Memory B cell (primary cell): ENCODE measurements at places on chromosomes 4 and X.
A peak's percentile ranks its signal among the peaks of the same experiment; 100 is the strongest.

DNA sequence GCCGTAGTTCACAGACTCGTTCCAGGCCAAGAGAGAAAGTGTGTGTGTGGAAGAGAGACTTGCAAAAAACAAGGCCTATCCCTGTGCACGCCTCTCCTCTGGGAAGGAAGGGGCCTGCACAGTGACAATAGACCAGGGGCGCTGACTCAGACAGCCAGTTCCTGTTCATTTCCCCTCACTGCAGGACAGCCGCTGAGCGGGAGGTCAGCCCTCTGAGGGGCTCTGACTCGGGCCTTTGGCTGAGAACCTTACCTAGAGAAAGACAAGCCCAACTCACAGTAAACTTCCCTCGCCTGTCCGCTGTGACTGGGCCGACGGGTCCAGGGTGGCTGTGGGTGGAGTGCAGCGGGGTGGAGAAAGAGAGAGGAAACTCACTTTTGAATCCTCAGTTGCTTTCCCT is 52.1 kb downstream of the RTL5 start:
- H3K27me3 ChIP-seq = peaks cover 7% of the 10 kb centered on the region
- H3K36me3 ChIP-seq = no peaks in the 10 kb centered on the region
- no peak overlapping the region for H3K4me3 ChIP-seq
- H3K27ac ChIP-seq = no peak overlapping the region

GRCh38 chr4:23855912-23856605 is 33.8 kb downstream of the PPARGC1A start:
- H3K36me3 ChIP-seq = no peaks in the 10 kb centered on the region
- no peak overlapping the region for H3K27ac ChIP-seq
- no peaks in the 10 kb centered on the region for H3K4me1 ChIP-seq
- no peak for DNase-seq
- no peaks in the 10 kb centered on the region for H3K27me3 ChIP-seq

DNA sequence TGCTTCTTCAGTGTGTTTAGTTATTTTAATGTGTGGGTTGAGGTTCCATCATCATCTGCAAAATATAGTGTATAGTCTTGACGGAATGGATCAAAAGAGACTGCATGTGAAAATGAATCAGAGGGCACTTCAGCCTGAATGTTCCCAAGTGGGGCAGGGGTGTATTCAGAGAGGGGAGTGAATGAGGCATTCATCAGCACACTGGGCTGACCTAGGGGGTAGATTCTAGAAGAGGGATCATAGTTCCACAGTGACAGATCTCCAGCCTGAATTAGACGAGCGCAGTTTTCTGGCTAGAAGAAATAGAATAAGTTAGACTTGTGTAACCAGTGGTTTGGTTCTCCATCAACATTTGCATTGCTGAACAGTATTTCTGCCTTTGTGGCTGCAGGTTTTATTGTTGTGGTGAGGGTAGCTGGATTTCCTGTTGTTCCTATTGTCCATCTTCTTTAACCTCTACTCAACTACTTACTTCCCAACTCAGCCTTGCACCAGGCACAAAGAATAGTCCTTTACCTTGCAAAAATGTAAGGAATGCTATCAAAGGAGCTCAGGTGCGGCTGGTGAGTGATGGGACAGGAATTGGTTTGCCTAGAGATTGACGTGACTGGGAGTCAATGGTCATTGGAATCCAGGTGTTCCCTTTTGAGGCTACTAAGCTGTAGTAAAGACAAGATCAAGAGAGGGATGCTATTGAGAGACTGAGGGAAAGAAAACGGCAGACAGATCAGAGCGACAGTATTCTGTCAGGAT is 50.9 kb downstream of the NAP1L5 start:
- peaks cover 9% of the 10 kb centered on the region for H3K36me3 ChIP-seq
- H3K4me1 ChIP-seq = peaks cover 21% of the 10 kb centered on the region
- no peak for DNase-seq
- H3K4me3 ChIP-seq = no peak overlapping the region

- peaks cover 2% of the 10 kb centered on the region for H3K36me3 ChIP-seq
- DNase-seq = no peak
Observed at GRCh38 chr4:113566015-113566795, 195.3 kb downstream of the CAMK2D start.

- H3K27me3 ChIP-seq = no peaks in the 10 kb centered on the region
- H3K36me3 ChIP-seq = no peaks in the 10 kb centered on the region
- no peaks in the 10 kb centered on the region for H3K4me1 ChIP-seq
- no peak for DNase-seq
- no peak overlapping the region for H3K4me3 ChIP-seq
Observed at GRCh38 chr4:21450331-21450730, 498.2 kb downstream of the KCNIP4 start.

DNA sequence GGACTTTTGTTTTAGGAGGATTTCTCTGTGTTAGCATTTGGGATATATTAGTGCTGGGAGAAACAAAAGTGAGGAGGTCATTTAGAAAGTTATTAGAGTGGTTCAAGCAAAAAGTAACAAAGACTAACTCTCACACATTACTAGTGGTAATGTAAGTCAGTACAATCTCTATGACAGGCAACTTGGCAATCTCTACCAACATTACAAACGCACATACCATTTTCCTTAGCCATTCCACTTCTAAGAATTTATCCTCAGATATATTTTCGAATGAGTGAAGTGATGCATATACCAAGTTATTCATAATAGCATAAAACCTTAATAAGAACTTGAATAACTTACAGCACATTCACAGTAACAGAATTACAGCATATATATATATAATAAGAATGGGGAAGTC is 146.2 kb downstream of the PRSS12 start:
- peaks cover 1% of the 10 kb centered on the region for H3K27me3 ChIP-seq
- H3K4me1 ChIP-seq = no peaks in the 10 kb centered on the region
- no peaks in the 10 kb centered on the region for H3K36me3 ChIP-seq

- peak overlapping the region; percentile 90 for H3K4me3 ChIP-seq
- H3K27me3 ChIP-seq = no peaks in the 10 kb centered on the region
- peaks cover 21% of the 10 kb centered on the region for H3K4me1 ChIP-seq
- H3K27ac ChIP-seq = peak overlapping the region; percentile 95
Observed at GRCh38 chr4:75723163-75724065, 963 bp upstream of the USO1 start.

- H3K36me3 ChIP-seq = no peaks in the 10 kb centered on the region
- H3K27ac ChIP-seq = peak overlapping the region; percentile 67
- no peaks in the 10 kb centered on the region for H3K27me3 ChIP-seq
- H3K4me3 ChIP-seq = peak overlapping the region; percentile 21
Observed at GRCh38 chr4:38670939-38671591, 7.1 kb downstream of the KLF3 start.

GRCh38 chr4:5874811-5875449 is 18.0 kb downstream of the CRMP1 start:
- H3K4me1 ChIP-seq = peaks cover 3% of the 10 kb centered on the region
- no peak overlapping the region for H3K4me3 ChIP-seq
- H3K27me3 ChIP-seq = peaks cover 14% of the 10 kb centered on the region
- H3K27ac ChIP-seq = no peak overlapping the region
- DNase-seq = no peak
- no peaks in the 10 kb centered on the region for H3K36me3 ChIP-seq

DNA sequence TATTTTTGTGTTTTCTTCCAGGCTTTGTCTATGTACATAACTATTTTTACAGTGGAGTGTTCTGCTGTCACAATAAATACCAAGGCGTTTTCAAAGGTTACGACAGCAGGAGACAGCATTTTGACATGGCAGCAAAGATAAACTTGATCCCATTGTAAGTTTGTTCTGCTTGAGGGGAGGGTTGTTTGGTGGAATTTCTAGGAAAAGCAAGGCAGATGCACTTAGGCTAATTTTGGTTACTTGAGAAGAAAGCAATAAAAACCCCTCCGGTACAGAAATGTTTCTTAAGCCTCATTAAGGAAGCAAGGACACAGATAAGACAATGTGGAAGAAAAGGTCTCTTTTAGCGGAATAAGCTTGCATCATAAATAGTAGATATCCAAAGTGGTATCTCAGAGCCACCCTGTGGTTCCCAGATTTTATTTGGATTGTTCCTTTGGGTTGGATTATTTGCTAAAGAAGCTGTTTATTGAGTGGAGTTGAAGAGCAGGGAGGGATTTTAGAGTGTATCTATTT is 54.3 kb downstream of the CLCN5 start:
- no peak overlapping the region for H3K4me3 ChIP-seq
- H3K27me3 ChIP-seq = no peaks in the 10 kb centered on the region
- DNase-seq = no peak
- peaks cover 3% of the 10 kb centered on the region for H3K36me3 ChIP-seq
- no peak overlapping the region for H3K27ac ChIP-seq

- DNase-seq = no peak
- no peak overlapping the region for H3K27ac ChIP-seq
- no peaks in the 10 kb centered on the region for H3K27me3 ChIP-seq
- no peaks in the 10 kb centered on the region for H3K36me3 ChIP-seq
Observed at GRCh38 chr4:177557416-177557815, 115.2 kb upstream of the AGA start.

- H3K36me3 ChIP-seq = no peaks in the 10 kb centered on the region
- H3K27ac ChIP-seq = no peak overlapping the region
- no peak overlapping the region for H3K4me3 ChIP-seq
- no peak for DNase-seq
- no peaks in the 10 kb centered on the region for H3K4me1 ChIP-seq
- peaks cover 2% of the 10 kb centered on the region for H3K27me3 ChIP-seq
Observed at GRCh38 chr4:74480267-74480666, 35.3 kb downstream of the AREG start.

- H3K27me3 ChIP-seq = no peaks in the 10 kb centered on the region
- no peak for DNase-seq
- no peak overlapping the region for H3K4me3 ChIP-seq
Observed at GRCh38 chr4:52889354-52889753, 27.2 kb downstream of the RASL11B start.

- no peaks in the 10 kb centered on the region for H3K4me1 ChIP-seq
- no peak for DNase-seq
- H3K27ac ChIP-seq = no peak overlapping the region
- no peak overlapping the region for H3K4me3 ChIP-seq
- no peaks in the 10 kb centered on the region for H3K36me3 ChIP-seq
Observed at GRCh38 chr4:54556587-54556986, 101.2 kb upstream of the KIT start.

- no peaks in the 10 kb centered on the region for H3K4me1 ChIP-seq
- peaks cover 9% of the 10 kb centered on the region for H3K27me3 ChIP-seq
- H3K27ac ChIP-seq = no peak overlapping the region
Observed at GRCh38 chr4:9904976-9905587, 116.2 kb downstream of the SLC2A9 start.

- peaks cover 6% of the 10 kb centered on the region for H3K27me3 ChIP-seq
- no peak for DNase-seq
- H3K27ac ChIP-seq = no peak overlapping the region
- no peaks in the 10 kb centered on the region for H3K4me1 ChIP-seq
Observed at GRCh38 chr4:52111995-52112394, 60.9 kb downstream of the SPATA18 start.

GRCh38 chr4:128006592-128006991 is 41.4 kb downstream of the ABHD18 start:
- H3K4me1 ChIP-seq = no peaks in the 10 kb centered on the region
- DNase-seq = no peak
- H3K36me3 ChIP-seq = peaks cover 14% of the 10 kb centered on the region

DNA sequence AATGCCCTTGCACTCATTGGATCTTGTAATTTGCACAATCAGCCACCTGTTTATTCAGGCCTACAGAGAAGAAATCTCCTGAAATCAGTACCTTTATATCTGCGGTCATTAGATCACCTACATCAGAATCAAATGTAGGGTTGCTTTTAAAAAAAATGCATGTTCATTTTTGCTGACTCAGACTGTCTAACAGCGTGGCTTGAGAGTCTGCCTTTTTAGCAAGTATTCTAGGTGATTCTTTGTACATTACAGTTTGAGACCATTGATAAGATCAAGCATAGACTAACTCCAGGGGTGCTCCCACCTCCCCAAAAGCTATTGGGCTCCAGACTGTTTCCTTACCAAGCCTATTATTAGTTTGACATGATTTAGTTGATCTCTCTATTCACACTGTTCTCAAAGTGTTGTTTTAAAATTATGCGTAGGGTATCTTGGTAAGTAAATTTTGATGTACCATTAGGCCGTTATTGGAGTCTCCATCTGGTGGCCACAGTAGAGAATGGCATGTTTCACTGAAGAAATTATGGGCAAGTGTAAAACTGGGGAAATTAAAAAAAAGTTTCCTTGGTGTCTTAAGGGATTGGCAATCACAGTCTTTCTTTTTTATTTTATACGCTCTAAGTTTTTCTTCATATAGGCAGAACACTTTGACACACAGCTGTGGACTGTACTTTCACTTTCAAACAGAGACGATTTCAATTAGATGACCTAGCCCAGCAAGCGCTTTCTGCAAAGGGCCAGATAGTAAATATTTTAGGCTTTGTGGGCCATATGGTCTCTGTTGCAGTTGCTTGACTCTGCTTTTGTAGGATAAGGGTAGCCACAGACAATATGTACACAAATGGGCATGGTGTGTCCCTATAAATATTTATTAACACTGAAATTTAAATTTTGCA is 33.7 kb upstream of the MSL3 start:
- DNase-seq = no peak
- H3K4me3 ChIP-seq = no peak overlapping the region
- H3K36me3 ChIP-seq = no peaks in the 10 kb centered on the region
- H3K27ac ChIP-seq = no peak overlapping the region

DNA sequence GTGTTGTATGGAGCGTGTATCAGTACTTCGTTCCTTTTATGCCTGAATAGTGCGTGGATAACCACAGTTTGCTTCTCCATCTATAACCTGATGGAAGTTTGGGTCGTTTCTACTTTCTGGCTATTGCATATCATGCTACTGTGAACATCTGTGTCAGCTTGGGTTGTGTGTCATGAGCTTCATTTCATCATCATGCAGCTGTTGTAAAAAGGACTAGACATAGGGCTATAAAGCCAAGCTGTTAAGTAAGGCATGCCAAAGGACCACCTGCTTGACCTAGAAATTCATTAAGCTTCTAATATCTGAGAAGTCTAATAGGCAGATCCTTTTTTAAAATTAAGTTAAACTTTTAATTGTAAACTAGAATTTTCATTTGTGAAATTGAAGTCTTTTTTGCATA is 18.4 kb downstream of the SMS start:
- H3K4me1 ChIP-seq = peaks cover 30% of the 10 kb centered on the region
- H3K27me3 ChIP-seq = no peaks in the 10 kb centered on the region
- no peak overlapping the region for H3K27ac ChIP-seq
- no peak for DNase-seq

- no peak overlapping the region for H3K27ac ChIP-seq
- no peaks in the 10 kb centered on the region for H3K4me1 ChIP-seq
- no peaks in the 10 kb centered on the region for H3K36me3 ChIP-seq
- no peak for DNase-seq
Observed at GRCh38 chr4:30536231-30536630, 183.9 kb upstream of the PCDH7 start.

GRCh38 chrX:10926404-10926803 is 184.7 kb upstream of the HCCS start:
- H3K36me3 ChIP-seq = peaks cover 3% of the 10 kb centered on the region
- H3K4me1 ChIP-seq = no peaks in the 10 kb centered on the region
- H3K27me3 ChIP-seq = no peaks in the 10 kb centered on the region
- no peak overlapping the region for H3K27ac ChIP-seq

DNA sequence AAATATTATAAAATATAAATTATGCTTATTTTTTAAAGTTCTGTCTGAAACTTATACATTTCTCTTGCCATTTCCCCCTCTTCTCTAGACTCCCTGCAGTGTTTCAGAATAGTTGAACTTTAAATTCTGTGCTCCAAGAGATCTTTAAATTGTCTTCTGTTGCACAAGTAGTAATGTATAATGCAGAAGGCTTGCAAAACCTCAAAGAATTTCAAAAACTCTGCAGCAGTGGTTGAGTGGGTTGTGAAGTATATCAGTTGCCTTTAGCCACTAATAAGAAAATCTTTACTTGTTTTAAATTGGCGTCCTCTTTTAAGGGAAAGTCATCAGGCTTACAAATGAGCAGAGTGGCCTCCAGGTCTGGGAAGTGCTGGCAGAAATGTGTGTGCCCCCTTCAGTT is 1153.3 kb upstream of the PABPC4L start:
- no peak overlapping the region for H3K27ac ChIP-seq
- no peaks in the 10 kb centered on the region for H3K36me3 ChIP-seq
- no peak for DNase-seq
- H3K27me3 ChIP-seq = no peaks in the 10 kb centered on the region

GRCh38 chr4:150080875-150081274 is 2.6 kb downstream of the DCLK2 start:
- H3K36me3 ChIP-seq = no peaks in the 10 kb centered on the region
- H3K27me3 ChIP-seq = peaks cover 8% of the 10 kb centered on the region
- no peak for DNase-seq
- peaks cover 8% of the 10 kb centered on the region for H3K4me1 ChIP-seq
